Stimulated activated CD4-positive, alpha-beta T cell treated with anti-CD3 and anti-CD28 coated beads, Interleukin-2, amount 100 ng/mL, for 24 hours (primary cell): ENCODE measurements at places on chromosomes 2 and 18.

- no peak for DNase-seq
Measured at GRCh38 chr18:59360381-59360780, 1.3 kb upstream of the LMAN1 start.

GRCh38 chr2:145141981-145142380 is 622.1 kb upstream of the ZEB2 start:
- no peak for DNase-seq

DNA sequence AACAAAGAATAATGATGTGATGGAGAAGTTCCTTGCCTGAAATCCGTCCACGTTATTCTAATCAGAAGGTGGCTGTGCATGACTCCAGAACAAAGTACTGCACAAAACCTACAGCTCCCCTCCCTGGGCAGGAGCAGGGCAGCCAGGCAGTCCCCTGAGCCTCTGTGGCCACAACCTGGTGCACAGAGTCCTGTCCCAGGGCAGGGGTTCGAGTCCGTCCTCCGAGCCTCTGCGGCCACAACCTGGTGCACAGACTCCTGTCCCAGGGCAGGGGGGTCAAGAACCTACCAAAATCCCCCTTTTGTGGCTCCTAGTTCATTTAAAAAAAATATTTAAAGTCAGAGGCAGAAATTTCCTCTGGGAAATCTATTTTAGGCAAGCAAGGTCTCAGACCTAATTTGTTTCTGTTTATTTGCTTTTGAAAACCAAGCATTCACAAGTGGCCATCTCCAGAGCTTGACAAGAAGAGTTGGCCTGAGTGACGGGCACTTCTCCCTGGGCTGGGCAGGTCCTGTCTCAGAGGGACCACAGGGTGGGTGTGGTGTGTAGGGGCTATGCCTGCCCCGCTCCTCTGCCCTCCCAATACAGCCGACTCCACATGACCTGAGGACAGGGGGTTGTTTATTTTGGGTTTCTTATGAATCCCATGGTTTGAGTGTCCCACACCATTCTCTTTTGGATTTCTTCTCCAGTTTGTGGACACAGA is 255.9 kb upstream of the PXDN start:
- no peak for DNase-seq

- no peak for DNase-seq
Measured at GRCh38 chr2:7333960-7334493, 416.8 kb downstream of the RNF144A start.

- no peak for DNase-seq
Measured at GRCh38 chr2:177422271-177422670, 29.7 kb downstream of the AGPS start.

DNA sequence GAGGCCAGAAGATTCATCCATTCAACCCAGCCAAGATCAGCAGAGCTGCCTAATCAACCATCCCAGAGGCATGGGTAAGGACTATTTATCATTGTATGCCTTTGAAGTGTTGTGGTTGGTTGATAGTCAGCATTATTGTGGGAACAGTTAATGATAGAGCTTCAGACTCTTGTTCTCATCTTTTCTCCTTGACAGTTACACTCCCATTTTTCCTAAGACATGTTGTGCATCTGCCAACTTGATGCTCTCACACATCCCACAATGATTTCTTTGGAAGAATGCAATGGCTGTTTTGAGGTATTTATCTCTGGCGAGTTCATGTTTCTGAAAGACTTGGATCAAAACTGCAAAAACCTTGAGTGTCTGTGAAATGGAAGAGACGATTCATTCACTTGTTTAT is 55.4 kb downstream of the FASTKD2 start:
- no peak for DNase-seq

- no peak for DNase-seq
Measured at GRCh38 chr2:187158452-187158851, 289.6 kb downstream of the CALCRL start.

- no peak for DNase-seq
Measured at GRCh38 chr18:8571399-8571798, 37.8 kb upstream of the RAB12 start.

DNA sequence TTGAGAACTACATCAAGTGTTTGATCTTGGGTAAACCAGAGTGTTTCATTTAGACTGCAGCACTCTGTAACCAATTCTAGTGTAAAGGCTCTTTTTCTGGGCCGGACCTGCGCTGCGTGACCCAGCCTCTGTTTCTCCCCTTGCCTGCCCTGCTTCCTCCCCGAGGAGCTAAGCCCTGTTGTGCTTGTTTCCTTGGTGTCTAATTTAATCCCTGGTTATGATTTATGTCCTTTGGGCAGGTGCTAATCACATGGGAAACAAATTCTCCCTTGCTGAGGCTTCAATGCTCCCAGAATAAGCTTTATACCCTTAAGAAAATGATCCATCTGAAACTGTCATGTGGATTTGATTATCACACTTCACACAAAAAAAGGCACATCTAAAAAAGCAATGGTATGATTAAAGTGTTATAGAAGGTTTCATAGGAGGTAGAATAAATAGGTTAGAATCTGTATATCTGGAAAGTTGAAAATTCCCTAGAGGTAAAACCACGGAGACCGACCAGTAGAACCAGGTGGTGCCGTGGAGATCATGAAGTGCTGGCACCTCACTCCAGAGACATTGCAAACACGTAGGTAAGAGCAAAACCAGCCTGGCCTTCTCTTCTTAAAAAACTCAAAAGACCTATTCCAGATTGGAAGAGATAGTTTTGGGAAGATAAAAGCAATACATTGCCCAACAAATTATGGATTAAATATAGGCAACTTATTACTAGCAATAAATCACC is 31.0 kb upstream of the SLC9A2 start:
- no peak for DNase-seq

- DNase-seq = no peak
Measured at GRCh38 chr2:85468704-85469349, 50.3 kb downstream of the SH2D6 start.

GRCh38 chr18:59555995-59556659 is 141.1 kb downstream of the CCBE1 start:
- no peak for DNase-seq

DNA sequence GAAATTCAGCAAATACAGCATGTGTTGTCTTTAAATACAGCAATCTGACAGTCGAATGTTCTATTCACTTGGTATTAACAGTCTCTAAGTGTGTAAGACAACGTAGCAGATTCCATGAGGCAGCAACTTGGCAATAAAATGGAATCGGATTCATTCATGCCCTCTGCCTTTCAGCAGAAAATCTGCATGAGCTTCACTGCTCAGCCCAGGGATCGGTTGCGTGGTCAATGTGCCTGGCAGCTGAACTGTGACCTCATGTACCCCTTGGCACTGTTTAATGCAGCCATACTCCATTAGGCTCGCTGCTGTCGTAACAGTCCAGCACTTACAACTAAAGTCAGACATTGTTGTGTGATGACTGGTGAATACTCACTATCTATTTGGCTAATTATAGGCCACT is 17.7 kb upstream of the RGPD4 start:
- no peak for DNase-seq

DNA sequence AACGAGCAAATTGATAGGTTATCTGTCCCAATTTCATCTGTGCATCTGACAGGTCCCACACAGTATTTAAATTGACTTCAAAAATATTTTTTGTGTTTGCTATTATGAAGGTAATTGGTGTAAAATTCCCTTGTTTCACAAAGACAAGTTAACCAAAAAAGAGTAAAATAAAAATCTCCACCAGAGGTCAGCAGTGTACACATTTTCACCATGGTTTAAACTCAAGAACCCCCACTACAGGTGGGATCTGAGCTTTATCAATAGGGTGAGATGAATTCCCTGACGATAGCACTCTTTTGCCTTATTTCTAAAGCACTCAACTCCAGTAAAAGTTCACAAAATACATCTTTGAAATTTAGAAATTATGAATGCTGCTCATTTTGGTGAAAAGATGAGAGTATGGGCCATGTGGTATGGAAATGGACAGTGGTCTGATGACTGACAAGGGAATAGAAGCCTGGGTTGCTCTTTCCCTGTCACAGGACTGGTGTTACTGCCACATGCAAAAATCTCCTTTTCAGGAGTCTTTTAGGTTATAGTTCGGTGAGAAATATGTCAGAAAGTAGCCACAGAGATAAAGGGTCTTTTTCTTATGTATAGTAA is 68.0 kb downstream of the SERPINB8 start:
- no peak for DNase-seq

- DNase-seq = no peak
Measured at GRCh38 chr2:62506421-62506750, 391 bp upstream of the TMEM17 start.

DNA sequence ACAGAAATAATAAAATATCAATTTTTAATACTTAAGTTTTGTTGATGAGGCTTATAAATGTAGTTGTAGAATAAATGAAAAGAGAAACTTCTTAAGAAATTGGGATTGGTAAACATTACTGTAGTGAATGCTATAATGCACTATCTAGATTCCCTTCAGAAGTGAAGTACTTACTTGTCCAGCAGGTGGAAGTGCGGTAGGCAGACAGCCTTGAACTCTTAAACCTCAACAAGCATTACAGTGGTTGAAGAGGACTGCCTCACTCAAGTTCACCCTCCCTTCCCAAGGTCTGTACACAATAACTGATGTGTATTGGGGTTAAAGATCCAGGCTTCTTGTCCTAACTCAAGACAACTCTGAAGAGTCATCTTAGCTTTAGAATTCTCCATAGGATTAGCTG is 931.0 kb upstream of the LRRTM1 start:
- DNase-seq = no peak

GRCh38 chr18:56044239-56044638 is 456.2 kb upstream of the TCF4 start:
- DNase-seq = no peak

GRCh38 chr18:26456070-26456491 is 92.3 kb downstream of the KCTD1 start:
- DNase-seq = no peak

DNA sequence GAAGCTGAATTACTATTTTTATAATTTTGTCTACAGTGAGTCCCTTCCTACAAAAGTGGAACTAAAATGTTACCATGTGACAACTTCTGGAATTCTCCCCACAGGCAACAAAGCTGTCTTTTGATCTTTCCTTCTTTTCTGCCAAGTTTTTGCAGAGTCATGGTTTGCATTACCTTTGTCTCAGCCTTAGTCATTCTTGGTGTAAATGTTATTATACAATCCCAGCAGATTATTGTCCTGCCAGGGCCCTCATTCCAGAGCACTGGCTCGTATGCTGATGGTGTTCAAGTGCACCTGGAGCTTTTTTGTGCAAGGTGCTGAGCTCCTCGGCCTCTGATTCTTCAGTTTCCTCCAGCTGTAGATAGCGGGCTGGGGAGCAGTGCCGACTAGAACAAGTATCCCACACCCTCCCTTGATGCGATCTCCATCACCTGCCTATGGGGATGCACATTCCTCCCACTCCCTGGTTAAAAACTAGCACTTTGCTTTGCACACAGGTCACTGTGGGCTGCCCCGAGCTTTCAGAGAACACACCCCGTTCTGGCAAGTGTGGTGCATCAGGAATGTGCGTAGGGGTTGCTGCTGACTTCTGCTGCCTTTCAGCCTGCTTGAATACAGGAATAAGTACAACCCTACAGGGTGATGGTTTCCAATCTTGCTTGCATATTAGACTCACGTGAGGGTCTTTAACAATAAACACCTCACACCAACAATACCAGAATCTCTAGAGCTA is 263.6 kb downstream of the RNF144A start:
- DNase-seq = no peak

DNA sequence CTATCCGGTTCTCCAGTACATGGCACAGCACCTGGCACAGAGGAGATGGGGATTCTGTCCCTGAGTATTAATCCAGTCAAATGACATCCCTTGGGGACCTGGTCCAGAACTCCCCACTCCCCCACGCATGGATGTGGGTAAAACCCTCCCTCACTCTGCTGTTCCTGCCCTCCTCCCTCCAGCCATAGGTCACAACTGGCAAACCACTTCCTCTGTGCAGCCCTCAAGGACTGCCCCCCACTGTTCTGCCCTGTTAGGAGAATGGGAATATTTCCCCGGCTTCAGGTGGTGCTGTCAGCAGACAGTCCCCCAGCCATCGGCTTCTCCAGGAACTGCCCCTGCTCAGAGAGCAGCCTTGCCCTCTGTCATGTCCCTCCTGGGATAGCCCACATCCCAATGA is 1.5 kb upstream of the TFCP2L1 start:
- no peak for DNase-seq

- DNase-seq = no peak
Measured at GRCh38 chr2:58871469-58872142, 630.5 kb upstream of the FANCL start.

DNA sequence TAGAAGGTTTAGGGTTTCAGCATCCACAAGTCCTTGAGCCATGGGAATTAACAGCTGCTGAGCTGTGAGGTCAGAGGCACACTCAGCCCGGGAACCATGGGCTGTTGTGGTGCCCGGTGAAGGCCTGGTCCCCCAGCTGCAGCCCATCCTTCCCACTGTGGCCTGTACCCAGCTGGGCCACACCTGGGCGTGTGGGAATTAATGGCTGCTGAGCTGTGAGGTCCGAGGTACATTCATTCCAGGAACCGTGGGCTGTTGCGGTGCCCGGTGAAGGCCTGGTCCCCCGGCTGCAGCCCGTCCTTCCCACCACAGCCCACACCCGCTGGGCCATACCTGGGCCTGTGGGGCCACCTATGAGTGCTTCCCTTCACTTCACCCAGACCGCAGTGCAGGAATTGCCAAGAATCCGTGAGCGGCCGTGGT is 25.2 kb downstream of the TMEM18 start:
- DNase-seq = peak; percentile 5

DNA sequence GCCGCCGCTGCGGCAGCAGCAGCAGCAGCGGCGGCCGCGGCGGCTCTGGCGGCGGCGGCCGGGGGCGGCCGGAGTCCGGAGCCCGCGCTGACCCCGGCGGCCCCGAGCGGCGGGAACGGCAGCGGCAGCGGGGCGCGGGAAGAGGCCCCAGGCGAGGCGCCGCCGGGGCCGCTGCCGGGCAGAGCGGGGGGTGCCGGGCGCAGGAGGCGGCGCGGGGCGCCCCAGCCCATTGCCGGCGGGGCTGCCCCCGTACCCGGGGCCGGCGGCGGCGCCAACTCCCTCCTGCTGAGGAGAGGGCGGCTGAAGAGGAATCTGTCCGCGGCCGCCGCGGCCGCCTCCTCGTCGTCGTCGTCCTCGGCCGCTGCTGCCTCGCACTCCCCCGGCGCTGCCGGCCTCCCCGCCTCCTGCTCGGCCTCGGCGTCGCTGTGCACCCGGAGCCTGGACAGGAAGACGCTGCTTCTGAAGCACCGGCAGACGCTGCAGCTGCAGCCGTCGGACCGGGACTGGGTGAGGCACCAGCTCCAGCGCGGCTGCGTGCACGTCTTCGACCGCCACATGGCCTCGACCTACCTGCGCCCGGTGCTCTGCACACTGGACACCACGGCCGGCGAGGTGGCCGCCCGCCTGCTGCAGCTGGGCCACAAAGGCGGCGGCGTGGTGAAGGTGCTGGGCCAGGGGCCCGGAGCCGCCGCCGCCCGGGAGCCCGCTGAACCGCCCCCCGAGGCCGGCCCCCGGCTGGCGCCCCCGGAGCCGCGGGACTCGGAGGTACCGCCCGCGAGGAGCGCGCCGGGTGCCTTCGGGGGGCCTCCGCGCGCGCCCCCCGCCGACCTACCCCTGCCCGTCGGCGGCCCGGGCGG is 646 bp downstream of the PHLPP1 start:
- peak; percentile 49 for DNase-seq
